Activated T-cell treated with anti-CD3 and anti-CD28 coated beads, Interleukin-2, amount 50 U/mL, for 1 hour (primary cell): ENCODE measurements at places on chromosomes 11 and 22.
A peak's percentile ranks its signal among the peaks of the same experiment; 100 is the strongest.

DNA sequence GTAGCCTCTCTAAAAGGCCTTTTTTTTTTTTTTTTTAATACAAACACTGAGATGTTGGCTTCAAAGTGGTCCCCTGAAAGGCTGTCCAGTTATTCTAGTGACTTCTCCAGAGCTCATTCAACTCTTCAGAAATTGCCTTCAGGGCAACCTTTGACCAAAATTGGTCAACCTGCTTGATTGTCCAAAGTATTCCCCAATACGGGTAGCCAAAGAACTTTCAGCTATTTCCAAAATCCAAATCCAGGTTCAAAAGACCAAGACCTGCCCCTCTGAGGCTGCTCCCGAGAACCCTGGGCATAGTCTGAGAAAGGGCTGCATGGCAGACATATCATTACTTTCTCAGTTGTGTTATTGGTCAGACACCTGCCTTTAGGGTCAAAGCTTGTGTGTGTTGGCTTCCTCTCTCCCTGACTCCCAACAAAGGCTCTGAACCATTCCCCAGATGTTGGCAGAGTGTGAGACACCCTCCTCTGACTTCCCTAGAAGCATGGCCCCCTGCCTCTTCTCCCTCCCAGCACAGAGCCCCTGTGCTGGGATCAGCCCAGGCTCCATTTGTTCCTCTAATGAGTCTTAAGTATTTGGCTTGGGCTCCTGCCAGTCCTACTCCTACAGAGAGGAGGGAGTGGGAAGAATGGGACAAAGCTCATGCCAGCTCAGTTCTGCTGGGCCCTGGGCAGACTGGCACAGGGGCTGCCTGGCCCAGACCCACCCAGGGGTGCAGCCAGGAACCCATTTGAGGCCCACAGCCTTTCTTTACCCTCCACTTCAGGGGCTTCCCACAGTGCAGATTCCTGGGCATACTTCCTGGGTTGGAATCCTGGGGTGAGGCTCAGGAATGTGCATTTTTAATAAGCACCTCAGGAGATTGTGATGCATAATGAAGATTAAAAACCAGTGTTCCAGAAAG lies 30.3 kb downstream of the TNKS1BP1 start:
- no peak for DNase-seq

DNA sequence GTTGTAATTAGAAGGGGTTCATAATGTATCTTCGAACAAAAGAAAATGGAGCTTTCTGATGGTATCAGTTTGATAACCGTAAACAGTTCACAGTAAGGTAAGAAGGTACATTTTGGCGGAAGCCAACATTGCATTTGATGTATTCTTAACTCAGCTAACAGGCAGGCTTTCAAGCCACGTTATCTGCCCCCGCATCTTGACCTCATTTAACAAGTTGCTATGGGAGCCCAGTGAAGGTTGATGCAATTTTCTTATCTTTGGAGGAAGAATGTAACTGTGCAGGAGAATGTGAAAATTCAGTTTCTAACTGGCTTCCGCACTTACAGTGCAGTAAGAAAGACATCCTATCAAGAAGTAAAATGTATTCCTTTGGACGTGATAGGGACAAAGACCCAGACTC lies 110.6 kb downstream of the ETS1 start:
- DNase-seq, result peak; percentile 60

DNA sequence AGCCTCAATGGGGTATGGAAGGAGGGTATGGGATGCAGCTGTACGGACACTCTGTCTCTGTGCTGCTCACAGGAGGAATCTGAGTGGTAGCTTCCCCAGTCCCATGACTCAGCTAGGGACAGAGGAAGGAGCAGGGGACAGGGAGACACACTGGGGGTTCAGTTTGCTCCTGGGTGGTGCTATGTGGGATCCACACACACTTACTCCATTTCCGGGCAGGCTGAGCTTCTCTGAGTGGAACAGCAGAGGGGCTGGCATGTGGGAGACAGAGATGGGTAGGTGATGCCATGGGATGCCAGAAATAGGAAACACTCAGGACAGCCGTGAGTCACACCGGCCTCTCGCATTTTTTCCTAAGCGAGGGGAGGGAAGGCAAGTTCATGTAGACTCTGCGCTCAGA lies 59.2 kb upstream of the KIRREL3 start:
- DNase-seq, result no peak

DNA sequence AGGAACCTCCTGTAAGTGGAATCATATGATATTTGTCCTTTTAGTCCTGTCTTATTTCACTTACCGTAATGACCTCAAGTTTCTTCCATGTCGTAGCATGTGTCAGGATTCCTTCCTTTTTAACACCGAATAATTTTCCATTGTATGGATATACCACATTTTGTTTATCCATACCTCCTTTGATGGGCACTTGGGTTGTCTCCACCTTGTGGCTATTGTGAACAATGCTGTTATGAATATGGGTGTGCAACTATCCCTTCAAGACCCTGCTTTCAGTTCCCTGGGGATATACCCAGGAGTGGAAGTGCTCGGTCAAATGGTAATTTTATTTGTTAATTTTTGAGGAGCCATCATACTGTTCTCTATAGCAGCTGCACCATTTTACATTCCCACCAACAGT lies 244.9 kb upstream of the BLID start:
- DNase-seq, result no peak

GRCh38 chr22:29530716-29531115 lies 22.8 kb downstream of the THOC5 start:
- DNase-seq, result no peak

GRCh38 chr22:50739894-50740293 lies 1.9 kb downstream of the ACR start:
- DNase-seq, result no peak

DNA sequence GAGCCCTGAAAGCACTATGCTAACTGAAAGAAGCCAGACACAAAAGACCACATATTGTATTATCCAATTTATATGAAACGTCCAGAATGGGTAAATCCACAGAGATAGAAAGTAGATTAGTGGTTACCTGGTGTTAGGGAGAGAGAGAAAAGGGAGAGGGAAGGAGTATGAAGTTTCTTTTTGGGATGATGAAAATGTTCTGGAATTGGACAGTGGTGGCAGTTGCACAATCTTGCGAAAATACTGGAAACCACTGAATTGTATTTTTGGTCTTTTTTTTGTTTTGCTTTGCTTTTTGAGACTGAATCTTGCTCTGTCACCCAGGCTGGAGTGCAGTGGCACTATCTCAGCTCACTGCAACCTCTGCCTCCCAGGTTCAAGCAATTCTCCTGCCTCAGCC lies 63.5 kb downstream of the MRTFA start:
- DNase-seq, result no peak

DNA sequence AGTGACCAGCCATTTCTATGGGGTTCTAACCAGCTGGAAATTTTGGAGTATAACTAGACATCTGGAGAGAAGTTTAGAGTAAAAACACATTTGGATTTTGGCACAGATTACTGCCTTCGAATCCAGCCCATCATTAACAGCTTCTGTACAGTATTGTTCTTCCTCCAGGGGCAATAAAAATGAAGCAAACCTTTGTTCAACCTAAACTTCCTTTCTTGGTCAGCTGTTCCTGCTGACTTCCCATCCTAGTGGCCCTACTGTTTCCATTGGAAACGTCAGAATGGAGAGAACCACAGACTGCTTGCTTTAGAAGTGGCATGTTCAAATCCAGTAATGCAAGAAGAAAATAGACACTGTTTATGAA lies 203.7 kb upstream of the MTMR2 start:
- no peak for DNase-seq
